ENCODE measurements at places on chromosomes 3 and 15. TPM values are rescaled to one million over a fixed set of nuclear protein-coding genes. Genes with fewer than 3 reads are reported as not detected.
A peak's percentile ranks its signal among the peaks of the same experiment; 100 is the strongest.

- no peak for DNase-seq
Measured at GRCh38 chr3:168100777-168101492, 5.2 kb upstream of the GOLIM4 start.

GRCh38 chr3:50675179-50676030 is 678 bp downstream of the DOCK3 start:
- no peak for DNase-seq

DNA sequence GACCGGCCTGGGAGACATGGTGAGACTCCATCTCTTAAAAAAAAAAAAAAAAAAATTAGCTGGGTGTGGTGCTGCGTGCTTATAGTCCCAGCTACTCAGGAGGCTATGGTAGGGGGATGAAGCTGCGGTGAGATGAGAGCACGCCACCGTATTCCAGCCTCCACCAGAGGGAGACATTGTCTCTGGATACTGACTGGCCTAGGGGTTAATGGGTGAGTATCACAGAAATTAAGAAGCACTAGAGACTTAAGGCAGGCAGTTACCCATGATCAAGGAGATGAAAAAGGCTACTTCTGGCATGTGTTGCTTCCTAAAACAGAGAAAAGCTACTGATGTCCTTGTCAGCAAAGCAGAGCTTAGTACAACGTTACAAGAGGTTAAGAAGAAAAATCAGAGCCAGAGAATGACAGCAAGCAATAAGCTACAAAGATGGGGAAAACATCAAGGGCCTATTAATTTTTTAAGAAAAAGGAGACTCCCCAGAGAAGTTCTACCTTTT is 8.6 kb downstream of the TFRC start:
- peak; percentile 63 for DNase-seq

- peak; percentile 10 for DNase-seq
Measured at GRCh38 chr3:173009410-173009809, 131.6 kb downstream of the SPATA16 start.

Gene ANKRD34C
- not detected for total RNA-seq

Gene COL8A1
- total RNA-seq, result 25.1 TPM

Gene NGRN
- 80.3 TPM for total RNA-seq

- peak; percentile 41 for DNase-seq
Measured at GRCh38 chr3:35929158-35929557, 289.8 kb downstream of the ARPP21 start.

DNA sequence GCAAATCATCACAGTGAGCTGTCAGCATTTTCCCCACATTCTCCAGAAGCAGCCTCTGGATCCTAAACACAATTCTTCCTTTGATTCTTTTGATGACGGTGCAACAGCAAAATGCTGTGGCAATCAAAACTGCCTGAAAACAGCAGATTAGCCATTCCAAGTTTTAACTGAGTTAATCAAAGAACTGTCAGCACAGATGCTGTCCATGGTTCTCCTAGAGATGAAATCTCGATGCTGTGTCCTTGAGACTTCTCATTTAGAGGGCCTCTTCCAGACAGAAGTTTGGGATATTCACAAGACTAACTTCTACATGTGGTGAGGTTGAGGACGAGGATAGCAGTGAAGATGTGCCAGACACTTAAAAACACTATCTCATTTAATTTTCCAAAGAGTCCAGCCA is 50.4 kb upstream of the GYG1 start:
- no peak for DNase-seq

DNA sequence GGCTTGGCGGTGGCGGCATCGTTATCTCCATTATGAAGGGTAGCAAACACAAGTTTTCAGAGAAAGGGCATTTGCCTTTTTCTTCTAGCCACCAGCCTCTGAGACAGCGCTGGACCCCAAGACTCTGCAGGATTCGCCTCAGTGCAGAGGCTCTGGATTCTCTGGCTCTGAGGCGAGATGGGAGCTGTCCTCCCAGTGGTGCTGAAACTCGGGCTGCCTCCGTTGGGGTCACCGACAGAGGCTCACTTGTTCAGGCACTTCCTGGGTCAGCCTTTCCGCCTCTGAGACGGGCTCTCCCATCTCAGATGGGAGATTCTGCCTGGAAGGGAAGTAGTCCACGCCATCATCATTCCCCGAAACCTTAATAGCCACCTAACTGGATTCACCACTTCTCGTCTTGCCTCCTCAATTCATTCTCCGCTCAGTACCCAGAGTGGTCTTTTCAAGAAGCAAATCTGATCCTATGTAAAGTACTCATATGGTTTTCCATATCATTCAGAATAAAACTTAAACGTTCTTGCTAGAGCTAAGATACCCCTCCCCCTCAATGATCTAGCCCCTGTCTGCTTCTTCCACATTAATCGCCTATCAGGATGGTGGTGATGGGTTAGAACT is 76.9 kb downstream of the RHCG start:
- DNase-seq, result peak; percentile 40

DNA sequence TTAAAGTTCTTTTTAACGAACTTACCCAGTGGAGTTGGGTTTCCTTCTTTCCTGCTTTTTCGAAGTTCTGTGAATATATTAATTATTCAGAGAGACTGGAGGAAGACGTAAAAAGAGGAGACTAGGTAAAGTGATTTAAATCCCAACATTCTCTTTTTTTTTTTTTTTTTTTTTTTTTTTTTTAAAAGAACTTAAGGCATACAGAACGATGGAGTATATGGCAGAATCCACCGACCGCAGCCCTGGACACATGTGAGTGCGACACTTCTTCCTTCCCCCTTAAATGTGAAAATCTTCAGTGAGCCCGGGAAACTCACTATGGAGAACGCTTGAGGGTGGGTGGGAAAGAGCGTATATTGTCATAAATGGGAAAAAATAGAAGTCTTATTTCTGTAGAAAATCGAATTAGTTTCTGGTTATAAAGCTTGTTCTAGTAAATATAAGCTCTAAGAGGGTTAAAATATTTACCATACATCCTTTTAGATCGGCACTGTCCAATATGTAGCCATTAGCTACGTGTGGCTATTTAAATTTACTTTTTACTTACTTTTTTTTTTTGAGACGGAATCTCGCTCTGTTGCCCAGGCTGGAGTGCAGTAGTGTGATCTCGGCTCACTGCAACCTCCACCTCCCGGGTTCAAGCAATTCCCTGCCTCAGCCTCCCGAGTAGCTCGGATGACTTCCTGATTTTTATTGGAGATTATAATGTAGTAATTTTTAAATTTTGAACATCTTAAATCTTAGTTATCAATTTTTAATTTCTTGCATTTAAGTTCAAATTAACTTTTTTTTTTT is 892 bp downstream of the NMD3 start:
- peak; percentile 41 for DNase-seq

GRCh38 chr3:140013220-140013619 is 78.2 kb downstream of the CLSTN2 start:
- no peak for DNase-seq

DNA sequence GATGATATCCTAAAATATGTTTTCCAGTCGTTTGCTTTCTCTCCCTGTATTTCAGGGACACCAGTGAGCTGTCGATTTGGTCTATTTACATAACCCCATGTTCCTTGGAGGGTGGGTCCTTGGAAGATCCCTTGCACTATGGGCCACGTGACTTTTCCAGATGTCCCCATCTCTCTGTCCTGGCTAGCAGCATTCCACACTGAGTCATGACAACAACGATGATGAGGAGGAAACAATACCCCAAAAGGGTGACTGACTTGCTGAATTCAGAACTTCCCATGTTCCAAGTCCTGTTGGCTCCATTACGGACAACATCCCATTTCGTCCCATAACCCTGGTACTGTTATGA is 134.3 kb downstream of the NSMCE3 start:
- DNase-seq, result no peak

All from RPMI7951 (cell line).